ENCODE measurements at places on chromosomes 6 and 20. TPM values are rescaled to one million over a fixed set of nuclear protein-coding genes. Genes with fewer than 3 reads are reported as not detected.

The C6orf132 gene
- total RNA-seq = 0.71 TPM

DNA sequence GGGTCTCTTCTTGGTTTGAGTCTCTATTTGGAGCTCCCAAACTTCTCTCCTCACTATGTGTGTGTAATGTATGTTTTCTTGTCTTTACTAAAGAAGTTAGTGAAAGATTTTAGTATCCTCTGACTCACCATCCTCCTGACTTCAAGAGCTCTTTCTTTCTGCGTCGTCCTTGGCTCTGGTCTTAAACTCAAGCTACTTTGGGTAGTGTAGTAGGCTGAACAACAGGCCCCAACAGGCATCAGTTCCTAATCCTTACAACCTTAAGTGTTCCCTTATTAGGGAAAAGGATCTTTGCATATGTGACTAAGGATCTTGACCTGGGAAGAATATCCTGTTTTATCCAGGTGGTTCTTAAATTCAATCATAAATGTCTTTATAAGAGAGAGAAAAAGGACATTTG, 810.2 kb downstream of the MAFB start:
- no peak for DNase-seq

DNA sequence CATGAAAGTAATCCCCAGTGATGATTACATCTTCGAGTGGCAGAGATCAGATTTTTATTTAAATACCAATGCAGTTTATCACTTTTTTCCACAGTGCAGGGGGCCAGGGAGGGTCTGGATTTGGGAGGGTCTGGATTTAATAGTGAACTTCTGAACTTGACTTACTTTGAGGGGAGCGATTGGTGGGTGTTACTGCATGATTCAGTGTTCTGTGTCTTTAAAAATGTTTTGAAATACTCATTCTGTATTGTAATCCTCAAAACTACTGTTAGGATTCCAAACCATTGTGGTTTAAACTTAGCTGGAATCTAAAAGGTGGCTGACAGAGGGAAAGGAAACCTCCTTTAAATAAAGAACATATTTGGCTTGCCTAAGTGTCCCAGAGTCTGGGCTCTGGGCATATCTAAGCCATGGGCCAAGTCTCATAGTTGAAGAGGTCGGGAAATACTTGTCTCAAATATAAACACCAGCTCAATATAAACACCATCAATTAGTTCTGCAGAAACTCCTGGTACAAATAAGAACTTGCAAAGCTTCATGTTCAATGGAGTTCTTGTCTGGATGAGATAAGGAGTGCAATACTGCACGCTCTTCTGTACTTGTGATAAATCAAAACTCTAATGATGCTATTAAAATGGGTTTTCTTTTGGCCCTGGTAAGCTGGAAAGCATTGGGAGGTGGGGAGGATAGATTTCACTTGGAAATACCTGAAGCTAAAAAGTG, 14.4 kb downstream of the JARID2 start:
- DNase-seq = no peak

DNA sequence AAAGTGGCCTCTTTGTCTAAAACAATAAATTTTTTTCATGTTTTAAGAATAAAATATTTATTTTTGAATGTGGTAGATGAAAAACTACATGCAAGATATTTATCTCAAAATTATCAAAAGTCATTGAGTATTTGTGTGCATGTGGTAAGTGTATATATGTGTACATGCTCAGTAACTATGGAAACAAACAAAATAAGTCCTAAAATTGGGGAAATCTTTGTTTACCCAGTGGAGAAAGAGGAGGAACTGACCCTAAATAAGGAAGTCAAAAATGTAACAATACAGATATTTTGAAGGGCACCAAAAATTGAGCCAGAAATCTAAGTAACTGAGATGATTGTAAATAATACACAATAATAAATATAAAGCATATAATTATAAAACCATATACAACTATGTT, 639.2 kb downstream of the MAFB start:
- DNase-seq = no peak

GRCh38 chr6:132785936-132786335, 12.5 kb downstream of the SLC18B1 start:
- DNase-seq = no peak

Data from endothelial cell of umbilical vein (primary cell).